ENCODE measurements at places on chromosomes 5 and 9. TPM values are rescaled to one million over a fixed set of nuclear protein-coding genes. Genes with fewer than 3 reads are reported as not detected.

The SPINK6 gene
- not detected for total RNA-seq

DNA sequence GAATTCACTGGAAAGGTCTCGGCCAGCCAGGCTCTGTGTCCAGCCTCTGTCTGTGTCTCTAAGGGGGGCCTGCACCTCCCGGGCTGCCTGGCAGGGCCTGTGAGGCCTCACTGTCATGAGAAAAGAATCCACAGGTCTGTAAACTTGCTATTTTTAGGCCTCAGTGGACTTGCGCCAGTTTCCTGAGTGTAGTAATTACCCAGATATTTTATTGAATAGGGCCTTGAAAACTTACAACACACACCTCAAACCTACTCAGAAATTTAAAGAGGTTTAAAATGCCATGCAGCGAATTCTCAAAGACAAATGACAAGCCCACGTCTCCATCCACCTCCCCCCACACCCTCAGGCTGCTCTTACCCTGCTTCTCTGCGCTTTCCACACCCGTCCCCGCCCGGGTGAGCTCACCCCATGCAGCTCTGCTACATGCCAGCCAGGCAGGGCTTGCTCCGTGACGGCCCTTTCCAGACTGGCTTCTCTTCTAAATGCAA, 8.8 kb upstream of the TENT4A start:
- H3K27ac ChIP-seq: no peak overlapping the region
- DNase-seq: no peak
- H3K4me1 ChIP-seq: peaks cover 9% of the 10 kb centered on the region
- no peaks in the 10 kb centered on the region for H3K36me3 ChIP-seq
- H3K4me3 ChIP-seq: no peak overlapping the region
- H3K27me3 ChIP-seq: peaks cover 11% of the 10 kb centered on the region

DNA sequence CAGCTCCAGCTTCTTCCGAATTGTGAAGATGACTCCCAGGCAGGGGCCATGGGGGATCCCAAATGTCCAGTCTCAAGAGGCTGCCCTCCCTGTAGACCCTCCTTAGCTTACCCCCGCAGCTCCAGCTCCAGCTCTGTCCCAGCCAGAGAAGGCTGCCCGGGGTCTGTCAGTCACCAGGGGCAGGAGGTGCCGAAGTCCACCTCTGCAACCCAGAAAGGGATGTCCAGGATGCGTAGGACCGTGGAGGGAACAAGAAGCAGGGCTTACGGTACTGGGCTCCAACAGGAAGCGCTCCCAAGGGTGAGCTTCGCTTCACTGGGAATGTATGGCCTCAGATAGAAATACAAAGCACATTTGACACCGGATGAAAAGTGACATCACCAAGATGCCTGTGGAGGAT, 6.0 kb downstream of the IPPK start:
- no peak overlapping the region for H3K4me3 ChIP-seq
- peaks cover 15% of the 10 kb centered on the region for H3K36me3 ChIP-seq
- H3K27ac ChIP-seq: no peak overlapping the region
- H3K27me3 ChIP-seq: no peaks in the 10 kb centered on the region
- H3K4me1 ChIP-seq: peaks cover 50% of the 10 kb centered on the region

GRCh38 chr5:180873615-180874520, 12.8 kb upstream of the ZFP62 start:
- no peak overlapping the region for H3K4me3 ChIP-seq
- H3K27me3 ChIP-seq: no peaks in the 10 kb centered on the region
- H3K36me3 ChIP-seq: no peaks in the 10 kb centered on the region
- DNase-seq: peak; percentile 22
- no peak overlapping the region for H3K27ac ChIP-seq

DNA sequence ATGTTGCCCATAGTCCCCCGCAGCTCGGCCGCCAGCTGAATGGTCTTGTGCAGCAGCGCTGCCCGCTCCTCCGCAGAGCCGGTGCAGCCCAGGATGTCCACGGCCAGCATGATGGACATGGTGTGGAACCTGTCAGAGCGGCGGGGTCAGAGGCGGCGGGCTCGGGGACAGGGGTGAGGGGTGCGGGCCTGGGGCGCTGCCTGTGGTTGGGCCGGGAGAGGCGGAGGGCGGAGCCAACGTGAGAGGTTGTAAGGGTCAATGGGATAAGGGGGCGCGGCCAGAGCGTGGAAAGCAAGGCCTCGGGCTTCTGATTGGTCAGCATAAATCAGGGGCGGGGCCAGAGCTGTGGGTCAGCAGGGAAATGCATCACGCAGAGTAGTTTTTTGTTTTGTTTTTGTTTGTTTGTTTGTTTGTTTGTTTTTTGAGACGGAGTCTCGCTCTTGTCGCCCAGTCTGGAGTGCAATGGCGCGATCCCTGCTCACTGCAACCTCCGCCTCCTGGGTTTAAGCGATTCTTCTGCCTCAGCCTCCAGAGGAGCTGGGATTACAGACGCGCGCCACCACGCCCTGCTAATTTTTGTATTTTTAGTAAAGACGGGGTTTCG, 6.8 kb upstream of the TOR2A start:
- H3K4me3 ChIP-seq: no peak overlapping the region
- no peak for DNase-seq
- H3K27ac ChIP-seq: no peak overlapping the region
- peaks cover 1% of the 10 kb centered on the region for H3K4me1 ChIP-seq
- H3K27me3 ChIP-seq: no peaks in the 10 kb centered on the region

All from activated CD4-positive, alpha-beta T cell treated with anti-CD3 and anti-CD28 coated beads for 36 hours (primary cell).